MG63 (cell line): ENCODE measurements at places on chromosomes 3 and 15.

GRCh38 chr3:79086514-79086913, 681.3 kb downstream of the ROBO1 start:
- peak; percentile 8 for DNase-seq

GRCh38 chr15:67732671-67733374, 92.5 kb upstream of the SKOR1 start:
- DNase-seq, result no peak

GRCh38 chr3:58349792-58350626, 17.3 kb downstream of the PXK start:
- DNase-seq, result no peak

GRCh38 chr3:84236261-84236660, 722.5 kb upstream of the CADM2 start:
- no peak for DNase-seq

DNA sequence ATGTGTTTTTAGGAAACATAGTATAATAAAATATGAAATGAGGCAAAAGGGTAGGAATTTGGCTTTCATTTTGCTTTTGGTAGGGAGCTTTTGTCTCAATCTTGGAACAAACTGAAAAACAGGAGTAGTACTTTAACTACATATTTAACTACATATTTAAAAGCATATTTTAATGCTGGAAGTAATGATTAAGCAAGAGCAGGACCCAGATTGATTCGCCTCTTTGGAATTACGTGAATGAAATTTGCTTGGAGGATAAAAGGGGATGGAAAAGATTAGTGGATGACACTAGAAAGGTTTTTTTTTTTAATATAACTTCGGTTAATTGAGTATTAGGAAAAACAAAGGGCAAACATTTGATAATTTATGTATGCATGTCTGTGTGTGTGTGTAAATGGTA, 11.2 kb upstream of the TMEM212 start:
- no peak for DNase-seq

GRCh38 chr3:43497422-43497821, 124.4 kb downstream of the ANO10 start:
- DNase-seq, result no peak

DNA sequence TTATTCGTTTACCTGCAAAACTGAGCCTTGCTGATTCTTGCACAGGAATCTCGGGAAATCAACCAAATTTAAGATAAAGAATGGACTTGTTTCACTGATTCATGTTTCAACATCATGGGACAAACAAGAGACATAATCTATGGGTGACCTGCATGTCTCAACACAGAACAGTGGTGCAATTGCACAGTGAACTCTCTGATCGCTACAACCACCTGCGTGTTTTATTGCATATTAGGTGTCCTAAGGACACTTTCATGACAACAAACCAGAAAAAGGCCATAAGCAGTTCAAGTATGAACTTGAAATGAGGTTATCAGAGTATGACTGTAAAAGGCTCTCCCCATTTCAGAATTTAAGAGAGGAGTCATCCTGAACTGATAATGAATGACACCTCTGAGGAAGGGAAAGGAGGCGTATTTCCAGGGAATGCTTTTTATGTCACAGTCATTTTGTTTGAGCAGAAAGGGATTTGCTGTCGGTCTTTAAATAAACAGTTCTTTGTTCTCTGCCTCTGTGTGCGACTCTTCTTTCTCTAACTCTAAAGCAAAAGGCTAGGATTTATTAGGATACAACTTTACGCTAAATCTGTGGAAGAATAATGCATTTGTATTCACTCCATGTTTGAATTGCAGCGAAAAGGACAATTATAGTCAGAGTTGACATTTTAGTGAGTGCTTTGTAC, 167.2 kb downstream of the RBMS3 start:
- DNase-seq, result no peak

- no peak for DNase-seq
Measured at GRCh38 chr15:49083401-49084284, 37.4 kb upstream of the SECISBP2L start.

- DNase-seq, result no peak
Measured at GRCh38 chr3:58652624-58653023, 13.9 kb downstream of the FAM3D start.

DNA sequence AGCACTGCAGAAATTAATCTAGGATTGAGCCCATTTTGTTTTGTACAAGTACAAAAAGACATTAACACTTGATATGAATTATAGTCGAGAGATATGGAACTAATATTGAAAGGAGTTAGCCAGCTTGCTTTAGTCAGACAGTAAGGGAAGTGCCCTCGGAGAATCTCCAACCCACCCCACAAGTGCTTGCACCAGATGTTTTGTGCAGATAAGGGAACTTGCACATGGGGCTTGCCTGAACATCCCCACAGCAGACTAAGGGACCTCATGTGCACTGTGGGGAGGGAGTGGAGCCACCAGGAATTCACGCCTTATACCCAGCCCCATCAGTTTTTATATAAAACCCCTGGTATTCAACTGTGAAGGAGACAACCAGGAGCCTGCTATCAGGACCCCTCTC, 122.3 kb downstream of the EFHB start:
- no peak for DNase-seq

- peak; percentile 93 for DNase-seq
Measured at GRCh38 chr15:89820666-89821611, 6.3 kb upstream of the ANPEP start.

DNA sequence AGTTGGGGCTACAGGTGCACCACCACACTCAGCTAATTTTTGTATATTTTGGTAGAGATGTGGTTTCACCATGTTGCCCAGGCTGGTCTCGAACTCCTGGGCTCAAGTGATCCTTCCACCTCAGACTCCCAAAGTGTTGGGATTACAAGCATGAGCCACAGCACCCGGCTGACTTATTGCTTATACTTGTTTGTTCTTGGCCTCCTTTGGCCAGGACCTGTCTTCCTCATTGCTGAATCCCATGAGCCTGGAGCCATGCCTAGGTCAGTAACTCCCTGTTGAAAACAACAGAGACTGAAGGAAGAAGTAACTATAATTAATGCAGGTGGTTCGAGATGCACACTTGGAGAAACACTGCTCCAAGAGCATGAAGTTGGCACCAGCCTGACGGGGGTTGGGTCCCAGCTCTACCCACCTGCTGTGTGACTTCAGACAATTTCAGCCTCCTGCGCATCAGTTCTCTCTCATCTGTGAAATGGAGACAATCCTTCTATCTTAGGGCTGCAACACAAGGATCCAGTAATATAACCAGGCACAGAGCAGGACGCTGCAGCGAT, 38.9 kb downstream of the CPN2 start:
- peak; percentile 69 for DNase-seq

DNA sequence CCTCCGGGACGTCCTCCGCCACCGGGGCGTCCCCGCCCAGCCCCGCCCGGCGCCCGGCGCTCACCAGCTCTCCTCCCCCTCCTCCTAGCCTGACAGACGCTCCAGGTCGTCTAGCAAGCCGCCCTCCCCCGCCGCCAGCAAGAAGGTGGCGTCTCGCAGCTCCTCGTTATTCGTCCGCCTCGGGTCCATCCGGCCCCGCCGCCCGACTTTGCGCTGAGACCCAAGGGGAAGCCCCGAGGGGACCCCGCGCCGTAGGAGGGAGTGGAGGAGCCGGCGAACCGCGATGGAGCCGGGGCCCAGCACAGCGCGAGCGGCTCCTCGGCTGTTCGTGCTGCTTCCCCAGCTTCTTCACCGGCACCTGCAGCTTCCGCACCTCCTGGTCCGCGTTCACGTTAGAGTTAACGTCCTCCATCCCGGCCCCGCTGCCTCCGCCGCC, 26.3 kb upstream of the MTHFS start:
- DNase-seq, result peak; percentile 69

DNA sequence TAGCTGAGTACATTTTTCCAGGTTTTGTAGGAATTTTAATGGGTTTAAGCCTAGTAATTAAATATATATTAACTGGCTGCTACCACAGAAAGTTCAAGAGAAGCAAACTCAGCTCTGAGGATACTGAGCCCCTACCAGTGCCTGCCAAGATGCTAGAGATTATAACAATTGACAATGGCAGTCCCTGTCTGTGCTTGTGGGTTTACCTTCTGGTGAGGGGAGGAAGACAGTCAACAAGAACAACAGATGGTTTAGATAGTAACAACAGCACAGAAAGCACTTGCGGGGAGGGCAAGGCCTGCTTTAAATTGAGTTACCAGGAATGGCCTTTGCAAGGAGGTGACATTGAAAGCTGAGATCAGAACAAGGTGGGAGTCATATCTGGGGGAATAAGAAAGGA, 56.6 kb upstream of the ARHGEF3 start:
- no peak for DNase-seq

DNA sequence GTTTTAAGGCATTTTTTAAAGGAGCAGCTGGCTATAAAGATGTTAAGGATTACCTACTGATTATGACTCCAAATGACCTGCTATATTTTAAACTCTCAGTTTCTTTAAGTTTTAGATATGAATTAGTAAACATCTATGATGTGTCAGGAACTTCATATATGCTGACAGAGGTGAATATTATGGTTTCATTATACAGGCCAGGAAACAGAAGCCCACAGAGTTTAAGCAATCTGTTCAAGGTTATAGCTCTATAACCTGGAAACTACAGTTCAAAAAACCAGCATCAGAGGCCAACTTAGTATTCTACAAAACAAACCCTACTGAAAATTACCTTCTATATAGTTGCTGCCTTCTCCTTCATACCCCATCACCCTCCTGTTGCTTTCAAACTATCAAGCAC, 17.4 kb downstream of the PLSCR4 start:
- no peak for DNase-seq

- peak; percentile 92 for DNase-seq
Measured at GRCh38 chr3:197352382-197352781, 54.0 kb upstream of the DLG1 start.

DNA sequence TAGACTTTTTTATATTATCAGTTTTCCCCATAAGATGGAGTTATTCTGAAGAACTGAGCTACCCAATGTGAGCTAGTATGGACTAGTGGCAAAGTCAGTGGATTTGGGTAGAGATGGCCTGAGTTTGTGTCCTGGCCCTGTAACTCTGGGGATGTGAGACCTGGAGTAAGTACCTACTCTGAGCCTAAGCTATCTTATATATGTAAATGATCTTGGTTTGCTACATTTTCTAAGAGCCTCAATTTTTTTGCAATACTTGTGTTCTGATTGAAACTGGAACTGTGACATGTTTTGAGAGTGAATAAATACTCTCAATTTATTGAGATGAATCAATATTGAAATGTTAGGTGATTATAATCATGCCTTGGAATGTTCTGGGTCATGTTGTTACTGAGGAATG, 73.6 kb downstream of the ZNF621 start:
- no peak for DNase-seq

GRCh38 chr15:49644364-49644794, 23.5 kb downstream of the DTWD1 start:
- no peak for DNase-seq

DNA sequence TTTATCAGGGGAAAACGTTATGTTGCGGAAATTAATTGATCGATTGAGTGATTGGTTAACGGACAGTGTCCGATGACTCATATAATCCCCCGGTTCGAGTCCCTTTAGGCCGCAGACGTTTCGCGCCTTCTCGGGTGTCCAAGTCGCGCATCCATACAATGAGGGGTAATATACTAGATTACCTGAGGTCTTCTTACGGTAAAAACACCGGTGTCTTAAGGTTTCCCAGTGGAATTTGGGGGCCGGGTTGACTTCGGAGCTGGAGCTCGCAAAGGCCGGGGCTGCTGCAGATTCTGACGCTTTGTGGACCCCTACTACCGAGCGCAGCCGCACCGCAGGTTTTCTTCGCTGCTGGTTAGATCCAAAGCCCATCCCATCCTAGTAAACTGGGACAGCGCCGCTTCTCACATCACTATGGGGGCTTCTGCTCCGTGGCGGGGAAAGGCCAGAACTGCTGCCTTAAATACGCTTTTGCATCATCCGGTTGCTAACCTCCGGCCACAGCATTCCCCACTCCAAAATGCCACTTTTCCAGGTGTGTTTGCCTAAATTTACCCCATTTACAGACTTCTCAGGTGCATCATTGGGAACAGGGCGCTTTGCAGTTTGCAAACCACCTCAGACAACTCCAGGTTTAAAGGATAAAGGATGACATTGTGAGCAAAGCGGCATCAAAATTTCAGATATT, 858 bp upstream of the SACM1L start:
- peak; percentile 21 for DNase-seq

GRCh38 chr3:51585197-51585596, 46.7 kb downstream of the RAD54L2 start:
- DNase-seq, result no peak

DNA sequence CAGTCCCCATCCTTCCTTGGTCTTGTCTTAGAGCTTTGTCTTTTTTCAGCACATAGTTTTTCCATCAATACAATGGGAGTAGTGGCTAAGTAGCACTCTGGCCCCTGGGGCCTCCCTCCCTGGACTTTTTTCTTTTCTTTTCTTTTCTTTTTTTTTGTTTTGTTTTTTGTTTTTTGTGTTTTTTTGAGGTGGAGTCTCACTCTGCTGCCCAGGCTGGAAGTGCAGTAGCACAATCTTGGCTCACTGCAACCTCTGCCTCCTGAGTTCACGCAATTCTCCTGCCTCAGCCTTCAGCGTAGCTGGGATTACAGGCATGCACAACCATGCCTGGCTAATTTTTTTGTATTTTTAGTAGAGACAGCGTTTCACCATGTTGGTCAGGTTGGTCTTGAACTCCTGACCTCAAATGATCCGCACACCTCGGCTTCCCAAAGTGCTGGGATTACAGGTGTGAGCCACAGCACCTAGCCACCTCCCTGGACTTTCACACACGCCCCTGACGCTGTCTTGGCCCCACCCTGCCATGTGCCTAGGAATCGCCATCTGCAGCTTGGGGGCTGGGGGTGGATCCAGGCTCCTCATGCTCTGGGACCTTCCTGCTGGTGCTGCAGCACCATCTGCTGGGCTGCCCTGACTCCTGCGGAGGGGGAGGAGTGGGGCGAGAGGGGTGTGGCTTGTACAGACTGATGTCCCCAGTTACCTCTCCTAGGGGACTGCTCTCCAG, 2.8 kb downstream of the C15orf39 start:
- DNase-seq, result peak; percentile 89

DNA sequence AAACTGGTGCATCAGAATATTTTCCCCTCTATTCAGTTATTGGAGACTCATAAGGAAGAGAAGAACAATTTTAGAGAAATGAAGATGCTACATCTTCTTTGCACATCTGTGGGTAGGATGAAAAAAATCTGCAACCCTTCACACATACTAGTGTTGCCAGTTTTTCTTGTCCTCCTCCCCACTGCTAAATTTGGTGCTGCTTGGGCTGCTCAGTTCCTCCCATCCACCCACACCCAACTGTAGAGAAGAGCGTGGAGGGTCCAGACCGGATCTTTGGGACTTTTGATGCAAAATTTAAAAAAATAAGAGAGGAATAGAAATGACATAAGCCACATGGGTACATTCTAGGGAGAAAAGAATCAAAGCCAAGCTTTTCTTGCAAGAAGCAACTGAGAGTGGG, 8.7 kb upstream of the RASA2 start:
- DNase-seq, result no peak
